ENCODE measurements at places on chromosomes 7 and 10.

- no peak for DNase-seq
These were observed 10.2 kb downstream of the EN2 start for GRCh38 chr7:155467846-155468784.

DNA sequence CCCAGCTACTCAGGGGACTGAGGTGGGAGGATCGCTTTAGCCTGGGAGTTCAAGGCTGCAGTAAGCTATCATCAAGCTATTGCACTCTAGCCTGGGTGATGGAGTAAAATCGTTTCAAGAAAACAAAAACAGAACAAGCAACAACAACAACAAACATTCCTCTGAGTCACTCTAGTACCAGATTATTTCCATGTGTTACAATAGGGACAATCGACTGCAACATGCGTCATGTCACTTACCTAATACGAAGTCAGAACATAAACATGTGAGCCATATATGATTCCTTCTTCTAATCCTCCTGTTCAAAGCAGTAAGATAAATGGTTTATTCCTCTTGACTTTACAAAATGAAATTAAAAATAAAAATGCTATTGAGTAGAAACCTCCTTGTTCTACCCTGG lies 57.3 kb downstream of the ZNF438 start:
- no peak for DNase-seq

GRCh38 chr10:12063483-12063818 lies 5.3 kb upstream of the DHTKD1 start:
- no peak for DNase-seq

GRCh38 chr7:139494835-139495579 lies 11.5 kb upstream of the KLRG2 start:
- no peak for DNase-seq

- no peak for DNase-seq
These were observed 81.9 kb upstream of the AUTS2 start for GRCh38 chr7:69516238-69516820.

GRCh38 chr7:141349804-141350203 lies 201.4 kb upstream of the AGK start:
- DNase-seq: no peak

DNA sequence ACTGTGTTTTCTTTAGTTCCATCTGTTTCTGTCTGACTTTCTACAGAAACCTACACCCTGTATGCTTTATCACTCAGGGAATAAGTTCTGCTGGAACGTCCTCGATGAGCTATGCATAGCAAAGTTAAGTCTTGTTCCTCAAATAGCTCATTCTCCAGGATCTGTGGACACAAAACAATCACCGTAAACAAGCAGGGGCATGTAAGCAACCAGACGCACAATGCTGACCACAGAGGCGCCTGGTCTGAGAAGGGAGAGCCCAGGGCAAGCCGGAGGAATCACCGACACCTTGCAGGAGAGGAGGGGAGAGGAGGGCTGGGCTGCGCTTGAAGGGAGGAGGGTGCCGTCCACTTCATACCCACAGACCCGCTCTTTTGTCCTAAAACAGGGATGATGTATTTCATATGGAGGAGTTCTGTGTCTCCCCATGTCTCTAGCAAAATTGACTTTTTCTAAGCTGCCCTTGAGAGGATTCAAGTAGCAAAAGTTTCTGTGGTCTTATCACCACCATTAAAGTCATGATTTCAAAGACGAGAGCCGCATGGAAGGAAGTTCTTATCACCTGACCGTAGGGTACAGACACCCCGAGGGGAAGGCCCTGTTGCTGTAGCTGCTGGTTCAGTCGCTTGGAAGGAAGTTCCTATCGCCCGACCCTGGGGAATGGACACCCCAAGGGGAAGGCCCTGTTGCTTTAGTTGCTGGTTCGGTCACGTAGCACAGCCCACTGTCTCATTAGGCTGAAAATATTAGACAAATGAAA lies 14.3 kb downstream of the CALML3 start:
- DNase-seq: no peak

GRCh38 chr10:96588060-96588554 lies 1.3 kb upstream of the TM9SF3 start:
- DNase-seq: no peak

DNA sequence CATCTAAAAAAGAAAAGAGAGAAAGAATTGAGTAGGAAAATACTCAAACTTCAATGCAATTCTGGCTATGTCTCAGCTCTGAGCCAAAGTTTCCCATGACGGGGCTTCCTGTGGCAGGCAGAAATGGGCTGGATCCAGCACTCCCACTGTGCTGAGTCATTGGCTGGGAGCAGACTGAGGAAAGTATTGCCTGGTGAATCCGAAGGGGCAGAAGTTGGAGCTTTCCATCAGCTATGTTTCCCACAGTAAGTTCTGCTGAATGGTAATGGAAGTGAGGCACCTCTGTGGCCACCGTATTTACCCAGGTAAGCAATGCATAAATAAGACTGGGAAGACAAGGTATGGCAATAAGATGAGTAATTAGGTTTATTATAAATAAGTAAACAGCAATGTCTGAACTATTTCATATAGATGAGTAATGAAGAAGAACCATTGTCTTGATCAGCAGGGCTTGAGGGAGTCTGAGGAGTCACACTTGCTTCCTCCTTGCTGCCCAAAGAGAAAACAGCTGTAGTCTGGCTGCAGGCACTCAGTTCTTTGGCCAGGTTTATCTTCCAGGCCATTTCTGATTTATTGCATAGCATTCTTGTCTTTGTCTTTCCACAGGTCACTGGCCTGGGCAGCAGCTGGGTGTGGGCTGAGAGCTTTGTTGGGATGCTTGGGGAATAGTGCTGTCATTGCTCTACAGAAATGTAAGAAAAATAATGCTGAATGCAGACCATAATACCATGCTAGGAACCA lies 255.3 kb downstream of the DNAJB9 start:
- no peak for DNase-seq

DNA sequence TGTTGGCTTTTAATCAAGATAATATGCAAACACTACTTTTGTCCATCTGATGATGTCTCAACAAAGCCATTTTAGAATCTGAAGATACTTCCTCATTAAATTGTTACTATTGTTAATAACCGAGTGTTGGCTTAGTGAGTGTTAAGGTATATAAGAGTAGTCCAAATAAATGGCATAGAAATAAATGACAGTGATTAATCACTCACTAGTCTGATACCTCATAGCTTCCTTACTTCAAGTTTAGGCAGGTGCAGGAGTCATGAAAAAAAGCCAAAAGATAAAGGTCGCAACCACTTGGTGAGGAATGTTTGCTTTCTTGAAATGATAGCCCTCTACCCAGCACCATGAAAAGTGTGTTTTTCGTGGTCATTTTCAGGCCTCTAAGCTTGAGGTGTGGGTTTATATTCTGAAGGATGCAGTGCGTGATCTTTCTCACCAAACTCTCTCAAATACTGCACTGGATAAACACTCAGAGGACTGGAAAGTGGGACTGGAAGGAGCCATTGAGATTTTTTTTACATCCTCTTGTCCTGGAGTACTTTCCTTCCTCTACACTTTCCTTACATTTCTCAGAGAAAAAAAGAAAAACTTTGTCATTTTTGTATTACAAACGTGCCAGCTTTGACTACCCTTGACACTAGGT lies 138.1 kb downstream of the KIAA1217 start:
- DNase-seq: no peak

GRCh38 chr10:43174969-43175368 lies 36.7 kb downstream of the CSGALNACT2 start:
- DNase-seq: no peak

- DNase-seq: no peak
These were observed 19.6 kb downstream of the AVPI1 start for GRCh38 chr10:97667463-97667862.

- no peak for DNase-seq
These were observed 10.4 kb upstream of the GSAP start for GRCh38 chr7:77426521-77427051.

DNA sequence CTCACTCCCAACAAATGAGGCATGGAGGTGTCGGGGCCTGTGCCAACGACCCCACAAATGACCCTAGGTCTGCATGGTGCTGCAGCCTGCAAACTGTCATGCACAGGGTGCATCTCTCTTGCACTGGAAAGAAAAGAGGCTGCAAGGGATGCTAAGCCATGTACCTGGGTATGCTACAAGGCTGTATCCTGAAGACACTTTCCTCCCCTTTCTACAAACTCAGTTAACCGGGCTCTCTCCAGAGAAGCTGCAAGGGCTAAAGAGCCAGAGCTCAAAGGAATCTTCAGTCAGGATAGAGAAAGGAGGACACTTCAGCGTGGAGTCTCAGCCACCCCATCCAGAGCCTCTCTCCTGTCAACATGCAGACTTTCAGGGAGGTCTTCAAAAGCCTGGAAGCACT lies 449.0 kb downstream of the GRID1 start:
- no peak for DNase-seq

DNA sequence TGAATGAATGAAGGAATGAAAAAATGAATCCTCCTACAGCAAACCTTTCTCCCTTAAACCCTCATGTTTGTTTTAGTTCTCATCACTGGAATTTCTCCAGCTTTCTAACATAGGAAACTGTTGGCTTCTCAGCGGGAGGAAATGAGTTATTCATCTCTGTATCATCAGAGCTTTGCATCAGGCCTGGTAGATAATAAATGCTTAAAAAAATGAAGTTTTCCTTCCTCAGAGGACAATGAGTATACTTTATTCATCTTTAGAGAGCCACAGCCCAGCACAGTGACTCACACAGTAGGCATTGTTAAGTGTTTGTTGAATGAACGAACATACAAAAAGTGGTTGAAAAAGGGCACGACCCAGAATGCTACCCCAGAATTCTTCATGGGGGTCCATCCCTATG lies 62.6 kb downstream of the COL13A1 start:
- no peak for DNase-seq

DNA sequence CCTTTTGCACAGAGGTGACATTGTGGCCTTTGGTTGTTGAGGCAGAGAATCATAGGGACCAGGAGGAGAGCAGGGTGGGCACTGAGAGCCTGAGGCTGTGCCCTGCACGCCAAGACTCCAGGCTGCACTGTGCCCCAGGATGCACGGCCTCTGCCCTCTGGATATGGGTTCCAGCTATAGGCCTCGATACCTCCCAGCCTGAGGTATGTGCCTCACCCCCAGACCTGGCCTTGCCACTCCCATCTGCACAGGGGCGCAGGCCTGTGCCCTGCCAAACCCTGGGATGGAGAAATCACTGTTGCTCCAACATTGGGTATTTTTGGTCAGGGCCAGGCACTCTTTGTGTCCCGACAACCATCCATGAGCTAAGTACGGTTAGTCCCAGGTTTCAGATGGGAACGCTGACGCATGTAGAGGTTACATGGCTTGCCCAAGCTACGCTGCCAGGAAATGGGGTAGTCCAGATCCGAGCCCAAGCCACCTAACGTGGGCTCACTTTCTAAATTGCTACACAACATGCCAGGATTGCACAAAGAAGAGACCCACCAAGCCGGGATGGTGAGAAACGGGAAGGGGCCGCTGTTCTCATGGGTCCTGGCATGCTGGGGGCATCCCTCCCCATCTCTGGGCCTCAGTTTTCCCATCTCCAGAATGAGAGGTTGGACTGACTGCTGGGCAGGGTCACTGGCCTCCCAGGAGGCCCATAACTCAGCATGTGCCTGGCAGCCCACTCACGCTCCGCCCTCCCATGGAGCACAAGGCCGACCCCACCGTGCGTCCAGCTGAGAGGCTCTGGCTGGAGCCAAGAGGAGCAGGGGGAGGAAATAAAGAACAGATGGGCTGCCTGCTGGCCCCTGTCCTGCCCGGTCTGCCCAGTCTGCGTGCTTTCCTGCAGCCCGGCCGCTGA lies 44.2 kb downstream of the ZCCHC24 start:
- DNase-seq: no peak

GRCh38 chr7:121032645-121033460 lies 44.3 kb downstream of the CPED1 start:
- no peak for DNase-seq

- no peak for DNase-seq
These were observed 40.1 kb upstream of the XPNPEP1 start for GRCh38 chr10:109963439-109963838.

DNA sequence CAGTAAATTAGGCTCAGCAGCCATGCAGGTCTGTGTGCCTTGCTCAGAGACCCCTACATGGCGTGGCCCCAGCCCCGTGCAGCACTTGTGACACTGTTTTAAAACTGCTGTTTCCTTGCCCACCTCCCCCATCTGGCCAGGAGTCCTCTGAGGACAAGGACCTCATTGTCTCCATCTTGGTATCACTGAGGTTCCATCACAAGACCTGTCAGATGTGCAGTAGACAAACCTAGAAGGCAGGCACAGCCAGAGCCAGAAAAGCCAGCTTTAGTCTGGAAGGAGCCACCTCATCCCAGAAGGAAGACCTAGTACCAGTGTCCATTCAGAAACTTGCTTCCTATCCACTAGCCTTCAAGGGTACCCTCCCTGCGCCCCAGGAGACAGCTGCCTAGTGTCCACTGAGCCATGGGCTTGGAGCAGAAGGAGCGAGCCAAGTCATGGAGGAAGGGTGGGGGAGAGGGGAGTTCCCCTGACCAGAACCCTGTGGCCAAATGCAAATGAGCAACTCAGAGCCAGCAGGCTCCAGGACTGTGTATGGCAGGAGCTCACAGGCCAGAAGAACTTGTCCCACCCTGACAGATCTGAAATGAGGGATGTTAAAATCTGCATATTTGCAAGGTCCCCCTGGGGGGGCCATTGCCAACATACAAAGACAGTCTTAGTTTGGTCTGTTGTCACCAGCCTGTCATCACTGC lies 176.1 kb downstream of the SH3PXD2A start:
- no peak for DNase-seq

DNA sequence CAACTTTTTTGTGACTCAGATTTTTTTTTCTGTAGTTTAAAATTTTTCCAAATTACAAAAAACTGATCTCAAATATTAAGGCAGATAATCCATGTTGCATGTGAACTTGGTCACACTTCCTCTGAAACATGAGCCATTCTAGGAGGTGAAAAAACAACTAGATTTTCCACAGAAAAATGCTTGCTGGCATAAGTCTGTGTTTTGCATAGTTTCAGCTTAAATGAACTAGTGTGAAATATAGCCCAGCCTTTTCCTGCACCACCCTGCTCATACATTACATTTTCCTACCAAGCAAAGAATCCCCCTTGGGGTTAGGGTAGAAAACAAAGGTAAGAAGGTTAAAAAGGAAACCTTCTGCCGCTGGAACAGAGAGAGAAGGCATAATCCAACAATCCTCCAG lies 48.2 kb downstream of the SLC25A13 start:
- no peak for DNase-seq

DNA sequence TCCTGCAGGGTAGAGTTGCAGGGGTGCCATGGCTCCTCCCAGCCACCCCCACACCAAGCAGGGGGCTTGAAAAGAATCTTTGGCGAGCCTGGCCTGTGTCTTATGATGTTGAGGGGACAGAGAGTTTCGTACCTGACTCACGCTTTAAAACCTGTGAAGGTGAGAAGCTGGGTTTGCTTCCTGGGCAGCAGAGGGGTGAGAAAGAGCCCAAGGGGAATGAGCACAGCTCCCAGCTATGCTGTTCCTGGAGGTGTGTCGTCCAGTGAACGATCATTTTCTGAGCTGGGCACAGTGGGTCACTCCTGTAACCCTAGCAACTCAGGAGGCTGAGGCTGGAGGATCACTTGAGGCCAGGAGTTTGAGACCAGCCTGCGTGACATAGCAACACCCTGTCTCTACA lies 13.5 kb upstream of the ADRB1 start:
- DNase-seq: no peak

GRCh38 chr7:37434529-37434928 lies 14.1 kb downstream of the ELMO1 start:
- no peak for DNase-seq
